ENCODE measurements at places on chromosomes 7 and 10. TPM values are rescaled to one million over a fixed set of nuclear protein-coding genes. Genes with fewer than 3 reads are reported as not detected.

DNA sequence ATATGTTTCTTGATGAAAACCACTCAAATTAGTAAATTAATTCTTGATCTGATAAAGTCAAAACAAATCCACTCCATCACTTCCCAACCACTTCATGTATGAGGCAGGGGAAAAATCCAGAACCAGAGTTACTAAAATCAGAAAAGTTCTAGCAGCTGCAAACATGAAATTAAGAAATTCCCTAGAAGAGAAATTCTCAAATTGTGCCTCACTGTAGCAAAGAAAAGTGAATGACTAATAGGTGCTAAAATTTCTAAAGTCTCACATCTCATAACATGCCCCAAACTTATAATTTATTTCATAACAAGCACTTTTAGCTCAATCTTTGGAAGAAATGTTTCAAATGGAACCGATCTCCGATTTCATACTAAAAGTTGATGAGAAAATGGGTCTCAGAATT is 345.0 kb upstream of the AOAH start:
- no peak for DNase-seq

- no peak for DNase-seq
Observed at GRCh38 chr10:49615213-49615612, 1.4 kb downstream of the CHAT start.

The MGMT gene
- 0.05 TPM for total RNA-seq

The OR6B1 gene
- not detected for total RNA-seq

GRCh38 chr10:23199768-23200511 is 7.8 kb downstream of the PTF1A start:
- no peak for DNase-seq

DNA sequence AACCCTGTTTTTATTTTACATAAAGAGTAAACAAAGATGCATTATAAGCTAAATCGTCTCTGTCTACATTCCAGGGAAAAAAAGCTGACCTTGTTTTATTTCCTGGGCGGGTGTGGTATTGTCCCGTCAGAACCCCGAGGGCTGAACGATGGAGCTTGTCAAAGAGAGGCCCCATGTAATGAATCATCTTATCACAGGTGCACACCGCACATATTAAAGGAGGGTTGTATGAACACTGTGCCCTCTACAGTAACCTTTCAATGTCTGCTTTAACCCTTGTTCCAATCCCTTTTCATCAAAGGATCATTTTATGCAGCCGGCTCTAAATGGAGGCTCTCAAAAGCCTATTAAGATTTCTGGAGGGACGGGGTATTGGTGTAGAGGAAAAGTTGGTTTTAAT is 158.5 kb upstream of the YAE1 start:
- no peak for DNase-seq

DNA sequence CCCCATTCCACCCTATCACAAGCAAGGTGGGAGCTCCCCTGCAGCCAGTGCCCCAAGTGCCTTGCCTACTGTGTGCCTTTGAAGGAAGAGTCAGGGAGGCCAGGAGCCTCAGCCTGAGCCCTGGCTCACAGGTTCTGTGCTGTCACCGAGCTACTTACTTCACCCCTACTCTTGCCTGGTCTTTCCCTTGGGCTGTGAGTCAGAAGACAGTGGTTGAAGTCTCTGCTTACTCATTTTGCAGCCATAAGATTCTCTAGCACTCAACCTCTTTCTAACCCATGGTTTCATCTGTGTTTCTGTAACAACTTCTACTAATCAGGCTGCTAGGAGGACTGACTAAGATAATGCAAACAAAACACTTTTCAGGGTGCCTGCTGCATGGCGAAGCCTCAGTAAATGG is 114.5 kb downstream of the PLCE1 start:
- DNase-seq: peak; percentile 89

DNA sequence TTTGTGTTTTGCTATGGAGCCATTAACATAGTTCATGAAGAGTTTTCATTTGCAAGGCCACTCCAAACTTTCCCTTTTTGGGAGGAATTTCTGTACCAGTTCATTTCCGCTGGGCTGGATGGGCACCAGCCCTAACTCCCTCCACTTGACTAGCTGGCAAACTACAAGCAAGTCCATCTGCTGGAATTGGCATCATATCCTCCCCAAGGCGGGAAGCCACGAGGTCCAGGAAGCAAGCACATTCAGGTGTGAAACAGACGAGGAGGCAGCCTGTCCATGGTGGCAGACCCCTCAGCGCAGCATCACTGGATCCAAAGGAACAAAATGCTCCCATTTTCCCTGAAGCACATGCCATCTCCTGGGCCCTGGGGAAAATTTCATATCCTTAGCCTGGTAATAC is 125.8 kb downstream of the ABLIM1 start:
- no peak for DNase-seq

DNA sequence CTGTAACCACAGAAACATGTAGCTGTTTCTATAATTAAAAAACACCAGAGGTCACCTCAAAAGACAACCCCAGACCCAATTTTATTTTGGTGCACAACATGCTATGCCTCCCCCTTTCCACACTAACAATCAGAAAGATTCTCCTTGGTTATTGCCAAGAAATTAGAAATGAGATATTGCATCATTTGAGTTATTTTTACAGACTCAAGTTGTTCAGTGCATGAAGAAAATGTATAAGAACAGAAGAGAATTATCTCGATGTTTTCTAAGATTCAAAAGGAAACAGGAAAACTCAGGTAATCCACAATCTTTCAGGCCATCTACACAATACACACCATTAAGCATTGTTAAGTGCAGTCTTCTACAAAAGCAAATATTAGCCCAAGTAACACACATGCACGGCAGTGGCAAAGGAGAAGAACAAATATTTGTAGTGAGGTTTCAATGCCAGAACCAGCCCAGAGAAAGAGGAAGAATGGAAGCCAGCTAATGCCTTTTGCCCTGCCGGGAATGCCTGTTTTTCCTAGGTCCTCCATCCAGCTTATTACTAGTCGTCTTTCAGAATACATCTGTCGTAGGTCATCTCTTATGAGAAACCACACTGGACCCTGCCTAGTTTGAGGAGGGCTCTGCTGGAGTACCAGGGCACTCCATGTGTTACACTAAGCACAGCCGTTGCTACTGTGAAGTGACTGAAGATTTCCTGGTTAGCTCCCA is 67.6 kb upstream of the C1GALT1 start:
- no peak for DNase-seq

DNA sequence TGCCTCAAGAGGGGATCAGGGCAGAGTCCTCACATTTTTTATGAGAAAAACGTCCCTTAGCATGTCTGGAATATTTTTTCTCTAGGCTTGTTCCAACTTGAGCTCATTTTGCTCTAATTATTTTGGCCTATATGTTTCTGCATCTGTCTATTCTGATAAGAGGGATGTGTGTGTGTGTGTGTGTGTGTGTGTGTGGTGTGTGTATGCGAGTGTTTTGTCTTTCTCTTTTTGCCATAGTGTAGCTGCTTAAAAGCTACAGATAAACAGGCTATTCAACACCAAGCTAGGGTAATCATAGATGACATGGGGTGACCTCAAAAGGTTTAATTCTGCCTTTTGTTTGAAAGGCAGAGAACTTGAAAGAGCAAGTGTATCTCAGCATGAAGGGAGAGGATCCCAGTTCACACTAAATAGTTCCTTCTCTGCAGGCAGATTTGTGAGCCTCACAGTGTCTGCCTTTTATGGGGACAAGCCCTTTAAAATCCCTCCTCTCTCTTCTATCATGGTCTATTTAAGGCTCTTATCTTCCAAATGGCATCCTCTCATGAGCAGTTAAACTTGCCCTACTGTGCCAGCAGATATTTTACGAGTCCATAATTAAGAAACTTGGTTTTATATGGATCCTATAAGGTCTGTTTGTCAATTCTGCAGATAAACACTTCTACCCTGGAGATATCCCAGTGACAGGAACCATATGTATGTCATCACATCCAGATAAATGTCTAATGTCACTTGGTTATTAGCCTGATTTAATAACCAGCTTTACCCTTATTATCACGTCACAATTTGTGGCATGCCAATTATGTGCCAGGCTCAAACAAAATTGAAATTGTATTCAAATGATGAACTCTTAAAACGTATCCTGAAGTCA is 202.9 kb upstream of the MTPN start:
- no peak for DNase-seq

The EIF5AL1 gene
- total RNA-seq: 0.59 TPM

GRCh38 chr10:4498711-4499251 is 327.2 kb upstream of the AKR1E2 start:
- DNase-seq: peak; percentile 75

DNA sequence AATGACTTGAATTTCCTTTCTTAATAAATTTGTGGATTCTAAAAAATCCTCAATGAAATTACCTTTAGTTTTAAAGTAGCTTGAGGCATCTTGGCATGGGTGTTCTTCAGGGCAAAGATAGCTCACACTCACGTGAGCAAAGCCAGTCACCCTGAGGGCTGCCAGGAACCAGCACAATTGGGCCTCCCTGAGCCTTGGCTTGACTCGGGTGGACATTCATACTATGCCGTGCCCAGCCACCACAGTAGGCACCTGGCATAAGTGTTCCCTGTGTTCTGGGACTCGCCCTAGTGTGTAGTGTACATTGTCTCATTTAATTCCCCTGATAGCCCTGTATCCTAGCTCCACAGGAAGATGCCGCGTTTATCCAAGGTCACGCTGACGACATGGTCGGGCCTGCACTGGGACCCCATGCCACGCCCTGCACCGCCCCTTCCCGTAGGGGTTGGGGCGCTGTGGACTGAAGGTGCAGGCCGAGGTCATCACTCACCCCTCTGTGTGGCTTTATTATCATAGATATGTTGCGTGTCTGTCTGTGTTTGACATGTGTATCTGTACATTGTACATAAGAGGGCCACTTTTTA is 67.7 kb downstream of the DYNC2I1 start:
- no peak for DNase-seq

The SAMD9L gene
- total RNA-seq: 105 TPM

- no peak for DNase-seq
Observed at GRCh38 chr7:41693150-41693997, 9.5 kb downstream of the INHBA start.

- DNase-seq: no peak
Observed at GRCh38 chr10:543862-544822, 145.3 kb downstream of the DIP2C start.

The SCIN gene
- 0.67 TPM for total RNA-seq

- no peak for DNase-seq
Observed at GRCh38 chr10:126085806-126086205, 189.4 kb downstream of the FANK1 start.

The PRKCQ gene
- total RNA-seq: 0.10 TPM

The TDRD1 gene
- total RNA-seq: not detected

The BTBD16 gene
- total RNA-seq: not detected

GRCh38 chr7:130471974-130472373 is 19.9 kb upstream of the MEST start:
- DNase-seq: no peak

DNA sequence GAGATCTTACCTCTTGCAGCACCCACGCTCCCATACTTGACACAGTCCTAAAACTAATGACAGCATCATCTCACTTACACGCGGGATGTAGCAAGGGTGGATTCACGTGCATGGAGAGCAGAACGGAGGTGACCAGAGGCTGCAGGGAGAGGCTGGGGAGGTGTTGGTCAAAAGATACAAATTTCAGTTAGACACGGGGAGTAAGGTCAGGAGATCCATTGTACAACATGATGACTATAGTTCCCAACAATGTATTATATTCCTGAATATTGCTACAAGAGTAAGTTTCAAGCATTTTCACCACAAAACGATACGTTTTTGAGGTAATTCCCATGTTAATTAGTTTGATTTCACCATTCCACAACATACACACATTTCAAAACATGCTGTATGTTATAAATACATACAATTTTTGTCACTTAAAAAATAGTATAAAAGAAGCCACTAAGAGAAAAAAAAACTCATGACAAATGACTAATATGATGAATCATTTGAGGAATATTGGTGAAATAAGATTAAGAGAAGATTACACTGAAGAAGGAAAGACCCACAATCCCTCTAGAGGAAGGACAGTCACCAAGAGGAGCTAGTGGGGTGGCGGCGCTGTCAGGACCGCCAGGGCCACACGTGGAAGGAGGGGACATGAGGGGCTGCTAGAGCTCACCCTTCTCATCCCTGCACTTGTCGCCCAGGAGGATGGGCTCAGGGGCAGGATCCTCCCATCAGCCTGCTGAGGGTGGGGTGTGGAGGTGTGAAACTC is 49.4 kb upstream of the EGFR start:
- DNase-seq: peak; percentile 53

DNA sequence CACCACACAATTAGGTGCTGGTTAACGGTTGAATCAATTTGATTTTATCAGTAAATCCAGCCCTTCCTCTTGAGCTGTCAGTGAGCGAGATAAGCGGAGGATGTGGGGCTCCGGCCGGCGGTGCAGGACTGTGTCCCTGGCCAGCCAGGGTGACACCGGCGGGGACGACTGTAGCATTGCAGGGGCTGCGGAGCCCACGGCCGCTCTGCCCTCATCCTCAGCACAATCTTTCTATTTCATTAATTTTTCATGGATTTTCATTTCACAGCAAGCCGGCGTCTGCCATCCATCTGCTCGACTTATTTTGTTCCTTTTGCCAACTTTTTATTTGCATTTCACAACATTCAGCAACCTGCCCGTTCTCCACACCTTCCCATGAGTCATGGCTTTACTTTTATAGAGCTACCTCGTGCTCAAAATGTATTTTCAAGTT is 4.7 kb downstream of the ADARB2 start:
- no peak for DNase-seq

DNA sequence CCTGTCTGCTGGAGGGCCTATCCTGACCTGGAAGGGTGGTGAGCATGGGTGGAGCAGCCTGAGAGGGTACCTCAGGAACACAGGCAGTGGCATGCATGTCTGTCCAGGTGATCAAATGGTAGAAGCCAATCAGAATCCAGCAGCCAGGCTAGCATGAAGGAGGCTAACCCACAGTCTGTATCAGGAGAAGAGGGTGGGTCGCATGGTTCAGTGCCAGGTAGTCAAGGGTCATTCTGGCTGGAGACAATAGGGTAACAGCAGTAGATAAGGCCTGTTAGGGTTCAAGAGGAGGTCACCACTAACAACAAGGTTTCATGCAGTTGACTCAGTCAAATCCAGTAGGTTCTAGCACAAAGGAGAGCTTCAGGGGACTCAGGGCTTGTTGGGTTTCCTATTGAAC is 10.4 kb downstream of the ALDH18A1 start:
- no peak for DNase-seq

DNA sequence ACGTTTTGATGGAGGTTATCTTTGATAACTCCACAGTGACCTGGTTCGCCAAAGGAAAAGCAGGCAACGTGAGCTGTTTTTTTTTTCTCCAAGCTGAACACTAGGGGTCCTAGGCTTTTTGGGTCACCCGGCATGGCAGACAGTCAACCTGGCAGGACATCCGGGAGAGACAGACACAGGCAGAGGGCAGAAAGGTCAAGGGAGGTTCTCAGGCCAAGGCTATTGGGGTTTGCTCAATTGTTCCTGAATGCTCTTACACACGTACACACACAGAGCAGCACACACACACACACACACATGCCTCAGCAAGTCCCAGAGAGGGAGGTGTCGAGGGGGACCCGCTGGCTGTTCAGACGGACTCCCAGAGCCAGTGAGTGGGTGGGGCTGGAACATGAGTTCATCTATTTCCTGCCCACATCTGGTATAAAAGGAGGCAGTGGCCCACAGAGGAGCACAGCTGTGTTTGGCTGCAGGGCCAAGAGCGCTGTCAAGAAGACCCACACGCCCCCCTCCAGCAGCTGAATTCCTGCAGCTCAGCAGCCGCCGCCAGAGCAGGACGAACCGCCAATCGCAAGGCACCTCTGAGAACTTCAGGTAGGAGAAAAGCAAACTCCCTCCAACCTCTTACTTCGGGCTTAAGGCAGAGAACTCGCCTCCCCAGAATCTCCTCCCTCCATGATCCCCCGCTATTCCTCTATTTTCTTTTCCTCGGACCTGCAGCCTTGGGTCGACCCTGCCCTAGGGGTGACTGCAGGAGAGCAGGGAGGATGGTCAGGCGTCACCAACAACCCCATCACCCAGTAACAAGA is at the start of gene SERPINE1:
SERPINE1 (plus strand) TSS at position 454 of the 809 bp plus-strand sequence. CDS start 1,290 bp downstream, outside the sequence.
- peak; percentile 97 for DNase-seq

Measured in M059J (cell line).